EH (cell line): ENCODE measurements at places on chromosomes 1 and 21.

GRCh38 chr1:231000639-231001038 is 21.7 kb downstream of the ARV1 start:
- no peak for DNase-seq

- DNase-seq, result no peak
Measured at GRCh38 chr1:219581766-219582165, 31.1 kb downstream of the ZC3H11B start.

GRCh38 chr1:89739013-89739843 is 81.6 kb upstream of the LRRC8D start:
- peak; percentile 67 for DNase-seq

DNA sequence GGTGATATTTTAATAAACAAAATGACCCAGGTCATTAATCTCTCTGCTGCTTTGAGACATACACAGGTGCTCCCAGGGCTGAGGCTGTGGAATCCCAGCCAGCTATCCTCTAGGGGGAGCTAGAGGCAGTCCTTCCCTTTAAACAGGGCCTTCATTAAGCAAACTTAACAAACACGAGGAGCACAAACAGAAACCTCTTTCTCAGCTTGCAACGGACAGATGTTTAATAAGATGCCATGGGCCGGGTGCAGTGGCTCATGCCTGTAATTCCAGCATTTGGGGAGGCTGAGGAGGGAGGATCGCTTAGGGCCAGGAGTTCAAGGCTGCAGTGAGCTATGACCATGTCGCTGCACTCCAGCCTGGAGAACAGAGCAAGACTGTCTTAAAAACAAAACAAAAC is 106.7 kb downstream of the HIVEP3 start:
- DNase-seq, result peak; percentile 74

- peak; percentile 58 for DNase-seq
Measured at GRCh38 chr1:155910621-155911121, 478 bp downstream of the RIT1 start.

- DNase-seq, result no peak
Measured at GRCh38 chr1:116819081-116819480, 64.9 kb downstream of the CD2 start.

- DNase-seq, result no peak
Measured at GRCh38 chr1:150210706-150211105, 25.2 kb downstream of the ANP32E start.

DNA sequence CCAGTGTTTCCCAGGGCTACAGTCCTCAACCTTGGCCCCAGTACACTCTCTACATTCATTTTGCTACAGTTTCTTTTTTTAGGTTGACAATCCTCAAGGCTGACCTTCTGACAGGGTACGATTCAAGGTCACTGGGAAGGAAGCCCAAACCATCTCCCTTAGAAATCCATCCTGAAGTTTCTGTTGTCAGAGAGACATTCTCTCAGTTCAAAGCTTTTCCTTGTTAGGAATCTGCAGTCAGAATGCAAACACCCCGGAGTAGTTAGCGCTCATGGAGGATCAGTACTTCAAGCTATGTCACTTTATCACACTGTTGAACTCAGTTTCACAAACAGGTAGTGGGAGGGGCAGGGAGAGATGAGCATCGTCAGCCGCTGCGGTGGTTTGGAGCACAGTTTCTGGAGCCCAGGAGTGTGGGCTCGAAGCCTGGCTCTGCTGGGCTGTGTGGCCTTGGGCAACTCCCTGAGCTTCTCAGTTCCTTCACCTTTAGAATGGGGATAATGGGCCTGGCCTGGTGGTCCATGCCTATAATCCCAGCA is 4.2 kb downstream of the SLC2A5 start:
- no peak for DNase-seq

- DNase-seq, result peak; percentile 83
Measured at GRCh38 chr1:150974580-150975478, at the start of gene CERS2. CERS2 (minus strand) TSS chr1:150974835; CDS start chr1:150969090, 5,745 bp downstream.

DNA sequence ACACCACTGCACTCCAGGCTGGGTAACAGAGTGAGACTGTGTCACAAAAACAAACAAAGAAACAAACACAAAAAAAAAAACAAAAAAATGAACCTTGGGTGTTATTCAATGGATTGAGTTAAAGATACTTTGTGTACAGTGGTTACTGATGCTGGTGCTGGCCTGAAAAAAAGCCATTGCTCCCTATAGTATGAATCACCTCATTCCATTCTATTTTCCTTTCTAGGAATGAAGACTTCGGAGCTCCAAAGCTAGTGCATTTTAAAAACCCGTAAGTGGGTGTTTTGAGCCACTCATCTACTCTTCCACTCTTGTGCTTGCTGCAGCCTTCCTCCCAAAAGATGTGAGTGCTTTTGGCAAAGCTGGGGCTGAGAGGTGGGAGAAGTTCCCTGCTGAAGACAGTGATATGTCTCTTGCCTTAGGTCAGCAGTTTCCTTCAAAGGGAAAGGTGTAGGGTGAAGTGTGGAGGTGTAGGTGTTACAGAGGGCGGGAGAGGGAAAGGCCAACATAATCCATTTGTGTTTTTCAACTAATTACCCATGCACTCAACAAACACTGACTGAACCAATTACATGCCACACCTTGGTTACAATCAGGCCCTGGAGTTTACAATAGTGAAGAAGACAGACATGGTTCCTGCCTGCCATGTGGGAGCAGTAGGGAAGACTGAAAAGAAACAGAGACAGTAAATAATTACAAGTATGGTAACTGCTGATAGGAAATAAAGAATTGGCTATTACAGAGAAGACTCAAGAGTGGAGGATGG is 55.0 kb upstream of the SERBP1 start:
- DNase-seq, result peak; percentile 42

- DNase-seq, result no peak
Measured at GRCh38 chr1:226571893-226572292, 23.3 kb downstream of the STUM start.

- DNase-seq, result peak; percentile 96
Measured at GRCh38 chr1:222974496-222974895, 159.7 kb downstream of the DISP1 start.

GRCh38 chr1:221612047-221612777 is 129.7 kb downstream of the DUSP10 start:
- peak; percentile 93 for DNase-seq

GRCh38 chr1:109040989-109041620 is 797 bp downstream of the WDR47 start:
- DNase-seq, result peak; percentile 32

DNA sequence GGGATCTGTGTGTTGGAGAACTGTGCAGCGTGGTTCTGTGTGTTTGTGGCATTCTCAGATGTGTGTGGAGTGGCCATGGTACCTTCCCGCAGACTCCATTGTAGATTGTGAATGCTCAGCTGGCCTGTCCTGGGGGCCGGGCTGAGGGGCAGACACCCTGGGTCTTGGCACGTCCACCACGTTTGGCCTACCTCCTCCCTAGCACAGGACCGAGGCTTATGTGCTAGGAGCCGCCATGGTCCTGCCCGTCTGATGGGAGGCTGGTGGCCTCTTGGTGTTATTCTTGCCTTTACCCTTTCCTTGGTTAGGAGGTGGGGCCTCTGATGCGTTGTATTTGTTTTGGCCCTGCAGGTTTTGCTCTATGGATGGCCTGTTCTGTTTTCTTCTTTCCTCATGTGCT is 25.1 kb downstream of the SNAP47 start:
- no peak for DNase-seq

DNA sequence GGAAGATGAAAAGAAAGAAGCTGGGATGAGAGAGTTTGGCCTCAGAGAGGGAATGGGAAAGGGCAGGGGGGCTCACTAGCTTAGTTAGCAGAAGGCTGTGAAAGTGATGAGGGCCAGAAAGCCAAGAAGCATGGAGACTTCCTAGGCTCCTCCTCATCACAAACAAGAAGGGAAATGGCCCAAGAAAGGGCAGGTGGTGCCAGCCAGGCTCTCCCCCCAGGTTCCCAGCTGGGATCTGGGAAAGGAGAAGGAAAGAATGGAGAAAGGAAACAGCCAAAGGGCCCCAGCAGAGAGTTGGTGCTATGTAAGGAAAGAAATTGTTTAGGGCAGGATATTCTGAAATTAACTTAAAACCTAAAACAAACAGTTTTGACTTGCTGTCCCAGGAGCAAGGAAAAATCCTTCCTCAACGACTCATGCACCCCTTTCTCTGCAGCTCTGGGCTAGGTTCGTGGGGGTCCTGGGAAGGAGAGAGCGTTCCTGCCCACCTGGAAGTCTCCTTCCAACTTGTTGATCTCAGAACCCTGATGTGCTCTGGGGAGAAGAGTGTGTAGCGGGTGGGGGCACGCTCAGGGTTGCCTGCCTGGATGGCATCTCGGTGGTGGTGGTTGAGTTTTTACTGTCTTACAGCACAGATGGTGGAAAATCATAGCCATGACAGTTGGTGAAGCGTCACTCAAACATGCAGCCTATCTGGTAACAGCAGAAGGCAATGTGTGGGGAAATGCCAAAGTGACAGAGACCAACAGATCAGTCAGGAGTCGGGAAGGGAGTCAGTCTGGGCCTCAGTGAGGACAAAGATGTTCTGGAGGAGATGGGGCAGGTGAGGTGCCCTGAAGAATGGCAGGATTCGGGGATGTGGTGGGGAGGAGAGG is 147.3 kb downstream of the CLIC6 start:
- DNase-seq, result peak; percentile 59

DNA sequence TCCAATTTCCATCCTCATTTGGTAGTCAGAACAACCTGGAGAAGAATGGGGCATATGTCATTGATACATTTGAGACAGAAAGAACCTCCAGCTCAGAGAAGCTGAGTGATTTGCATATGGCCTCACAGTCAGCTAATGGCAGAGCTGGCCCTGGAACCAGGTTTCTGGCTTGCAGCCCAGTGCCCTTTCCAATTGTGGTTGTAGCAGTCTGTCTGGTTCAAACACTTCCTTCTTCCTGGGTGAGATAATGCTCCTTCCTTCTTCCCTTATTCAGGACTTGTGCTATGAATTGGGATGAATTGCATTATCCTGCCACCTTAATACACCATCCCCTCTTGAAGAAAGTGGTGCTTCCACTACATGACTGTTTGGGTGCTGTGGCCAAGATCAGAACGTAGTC is 24.2 kb downstream of the SLC5A9 start:
- DNase-seq, result no peak
